ENCODE measurements at places on chromosomes 6 and 20. TPM values are rescaled to one million over a fixed set of nuclear protein-coding genes. Genes with fewer than 3 reads are reported as not detected.

Gene OOEP
- total RNA-seq: 0.24 TPM

Gene SNAP25
- total RNA-seq: 1.9 TPM

Gene SOD2
- total RNA-seq: 606 TPM

Gene VTA1
- 30.0 TPM for total RNA-seq

Gene DEFB116
- total RNA-seq: not detected

Gene GJA1
- 217 TPM for total RNA-seq

Gene HLA-G
- total RNA-seq: not detected

Gene ULBP2
- 1.2 TPM for total RNA-seq

Gene PTPRT
- total RNA-seq: 0.21 TPM

Gene CCR6
- total RNA-seq: not detected

Gene CCN5
- 85.2 TPM for total RNA-seq

Gene NOX3
- not detected for total RNA-seq

Gene POM121L2
- total RNA-seq: not detected

Gene CLPSL1
- total RNA-seq: not detected

Gene ZC3H12D
- 0.71 TPM for total RNA-seq

Gene QRSL1
- 9.6 TPM for total RNA-seq

Gene KCNK5
- 1.2 TPM for total RNA-seq

Gene NUS1
- 19.2 TPM for total RNA-seq

Gene OR2B6
- total RNA-seq: not detected
